ENCODE measurements at places on chromosomes 3 and 15.

- no peak for DNase-seq
Observed at GRCh38 chr3:72080800-72081199, 295.9 kb upstream of the PROK2 start.

GRCh38 chr3:143242101-143242500, 122.5 kb downstream of the CHST2 start:
- no peak for DNase-seq

DNA sequence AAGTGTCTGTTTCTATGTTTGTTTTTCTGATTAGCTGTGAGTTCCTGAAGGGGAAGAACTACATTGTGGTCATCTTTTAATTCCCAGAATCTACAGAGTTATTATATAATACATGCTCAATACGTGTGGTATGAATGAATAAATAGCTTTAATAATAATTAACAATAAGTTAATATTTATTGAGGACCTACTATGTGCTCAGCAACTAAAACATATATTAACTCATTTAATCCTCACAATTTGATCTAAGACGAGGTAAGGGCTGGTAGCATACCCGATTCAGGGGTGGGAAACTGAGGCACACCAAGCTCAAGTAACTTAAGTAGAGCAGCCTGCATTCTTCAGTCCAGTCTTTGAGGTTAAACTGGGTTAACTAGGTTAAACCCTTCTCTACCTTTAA, 553.8 kb downstream of the FOXP1 start:
- DNase-seq = no peak

GRCh38 chr3:57206423-57206822, 6.6 kb upstream of the HESX1 start:
- no peak for DNase-seq

DNA sequence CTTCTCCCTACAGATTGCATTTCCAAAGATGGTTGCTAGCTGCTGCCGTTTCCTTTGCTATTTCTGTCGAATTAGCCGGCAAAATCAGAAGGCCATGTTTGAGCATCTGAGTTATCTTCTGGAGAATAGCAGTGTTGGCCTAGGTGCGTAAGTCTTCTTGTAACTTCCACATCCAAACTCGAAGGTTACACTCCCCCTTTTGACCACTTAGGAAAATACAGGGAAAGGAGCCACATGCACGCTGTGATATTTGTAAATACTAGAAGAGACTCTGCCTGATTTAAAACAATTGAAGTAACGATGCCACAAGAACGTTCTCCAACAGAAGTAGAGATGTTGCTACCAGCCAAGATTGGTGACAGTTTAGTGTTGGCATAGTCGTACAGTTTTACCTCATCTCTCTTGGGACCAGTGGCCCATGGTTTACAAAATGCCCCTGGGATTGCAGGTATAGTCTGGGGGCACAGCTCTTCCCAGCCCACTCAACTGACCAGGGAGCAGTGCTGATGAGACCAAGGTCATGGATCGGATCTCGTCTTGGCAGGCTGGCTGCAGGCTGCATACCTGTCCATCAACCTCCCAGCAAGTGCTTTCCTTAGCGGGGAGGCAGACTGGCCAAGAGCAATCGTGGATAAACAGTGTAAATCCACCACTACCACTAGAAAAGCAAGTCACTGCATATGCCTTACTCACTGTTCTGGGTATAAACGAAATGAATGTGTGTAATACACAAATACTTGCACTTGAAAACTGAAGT, 268.4 kb upstream of the CHRM5 start:
- DNase-seq = no peak

DNA sequence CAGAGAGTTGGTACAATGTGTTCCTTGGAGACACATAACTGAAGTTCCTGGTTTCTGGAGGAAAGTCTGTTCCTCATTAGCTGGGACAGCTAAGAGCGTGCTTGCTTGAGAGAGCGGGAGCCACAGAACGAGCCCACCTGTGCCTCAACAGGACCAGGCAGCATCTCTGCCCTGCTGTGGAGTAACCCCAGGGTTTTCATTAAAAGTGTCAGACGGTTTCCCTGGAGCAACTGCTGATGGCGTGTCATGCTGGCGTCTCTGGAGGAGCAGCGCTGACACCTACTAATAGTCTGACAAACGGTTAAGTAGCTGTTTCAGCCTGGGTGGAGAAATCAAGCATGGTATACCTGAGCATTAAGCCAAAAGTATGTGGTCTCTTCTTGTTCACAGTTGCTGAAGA, 150.0 kb downstream of the MCTP2 start:
- DNase-seq = no peak

GRCh38 chr3:30308131-30308530, 298.3 kb upstream of the TGFBR2 start:
- no peak for DNase-seq

- DNase-seq = no peak
Observed at GRCh38 chr15:78992416-78993256, 47.8 kb upstream of the CTSH start.

GRCh38 chr3:68893600-68894239, 38.6 kb downstream of the TAFA4 start:
- no peak for DNase-seq

DNA sequence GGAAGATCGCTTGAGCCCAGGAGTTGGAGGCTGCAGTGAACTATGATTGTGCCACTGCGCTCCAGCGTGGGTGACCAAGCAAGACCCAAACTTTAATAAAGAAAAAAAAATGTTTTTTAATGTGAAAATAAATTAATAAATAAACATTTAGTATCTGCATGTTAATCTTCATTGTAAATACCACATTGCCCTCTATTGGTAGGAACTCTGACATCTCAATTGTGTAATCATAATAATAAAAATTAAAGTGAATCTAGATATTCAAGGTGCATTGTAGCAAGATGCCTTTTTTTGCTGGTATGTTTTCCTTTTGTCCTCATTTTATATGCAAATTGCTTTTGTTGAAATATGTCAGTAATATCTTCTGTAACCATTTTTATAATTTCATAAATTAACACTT, 95.0 kb upstream of the LIMD1 start:
- no peak for DNase-seq

DNA sequence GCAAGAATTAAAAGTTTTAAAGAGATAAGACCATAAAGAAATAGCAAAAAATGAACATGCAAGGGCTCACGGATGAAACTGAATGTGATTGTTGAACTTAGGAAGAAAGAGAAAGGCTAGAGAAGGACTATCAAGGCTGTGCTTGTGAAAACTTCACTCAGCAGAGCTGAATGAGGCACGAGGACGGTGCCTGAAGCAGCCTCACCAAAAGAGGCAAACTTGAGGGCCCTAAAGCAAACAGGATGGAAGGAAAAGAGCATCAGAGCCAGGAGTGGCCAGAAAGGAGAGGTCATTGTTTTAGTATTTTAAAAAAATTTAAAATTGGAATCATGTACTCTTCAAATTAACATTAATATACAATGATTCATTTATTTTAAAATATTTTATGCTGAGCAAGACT, 191.2 kb upstream of the SOX14 start:
- no peak for DNase-seq

DNA sequence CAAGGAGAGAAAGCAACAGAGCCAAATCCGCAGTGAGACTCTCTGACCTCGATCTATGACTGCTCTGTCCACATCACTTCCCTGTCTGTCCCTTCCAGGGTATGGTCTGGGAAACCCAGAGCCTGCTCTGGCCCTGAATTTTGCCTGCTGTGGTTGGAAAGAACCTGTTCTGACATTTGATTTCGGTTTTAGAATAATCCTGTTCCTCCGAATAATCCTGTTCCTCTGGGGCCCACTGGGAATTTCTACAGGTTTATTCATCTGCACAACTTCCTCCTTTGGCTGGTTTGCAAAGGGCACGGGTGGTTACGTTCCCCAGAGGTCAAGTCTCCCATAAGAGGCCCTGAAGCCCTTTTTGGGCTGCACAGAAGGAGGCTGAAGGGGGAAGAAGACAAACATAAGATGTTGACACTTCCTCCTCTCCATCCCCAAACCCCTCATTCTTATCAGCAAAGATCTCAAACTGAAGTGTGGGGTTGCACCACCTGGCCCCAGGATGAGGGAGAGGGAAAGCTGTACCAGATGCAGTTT, 10.6 kb downstream of the LAMP3 start:
- peak; percentile 92 for DNase-seq

DNA sequence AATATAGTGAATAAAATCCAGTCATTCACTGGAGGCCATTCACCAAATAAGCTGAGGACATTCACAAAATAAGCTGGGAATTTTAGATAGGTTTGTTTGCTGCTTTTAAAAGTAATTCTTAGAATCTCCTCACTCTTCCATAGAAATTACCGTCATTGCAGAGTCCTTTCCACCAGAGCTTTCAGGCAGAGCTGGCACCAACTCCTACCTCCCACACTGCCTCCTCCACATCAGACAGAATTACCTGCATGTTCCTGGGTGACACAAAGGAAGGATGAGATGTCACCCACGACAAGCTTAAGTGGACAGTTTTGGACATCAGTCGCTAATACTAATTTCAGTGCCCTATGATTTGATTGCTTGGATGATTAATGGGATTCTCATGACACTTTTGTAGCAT, 1113.2 kb downstream of the IGSF11 start:
- no peak for DNase-seq

DNA sequence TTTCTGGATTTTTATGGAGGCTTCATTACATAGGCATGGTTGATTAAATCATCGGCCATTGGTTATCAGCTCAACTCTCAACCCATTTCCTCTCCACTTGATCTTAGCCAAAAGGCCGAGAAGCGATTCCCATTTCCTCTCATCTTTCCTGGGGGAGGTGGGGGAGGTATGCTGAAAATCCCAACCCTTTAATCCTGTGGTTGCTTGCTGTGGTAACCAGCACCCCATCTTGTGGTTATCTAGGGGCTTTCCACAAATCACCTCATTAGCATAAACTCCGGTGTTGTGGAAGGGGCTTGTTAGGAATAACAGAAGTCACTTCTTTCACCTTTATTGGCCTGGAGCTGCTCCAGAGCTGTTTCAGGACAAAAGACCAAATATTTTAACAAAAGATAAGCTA, 20.9 kb downstream of the PDE8A start:
- no peak for DNase-seq

- DNase-seq = no peak
Observed at GRCh38 chr15:71225851-71226250, 110.6 kb downstream of the THSD4 start.

DNA sequence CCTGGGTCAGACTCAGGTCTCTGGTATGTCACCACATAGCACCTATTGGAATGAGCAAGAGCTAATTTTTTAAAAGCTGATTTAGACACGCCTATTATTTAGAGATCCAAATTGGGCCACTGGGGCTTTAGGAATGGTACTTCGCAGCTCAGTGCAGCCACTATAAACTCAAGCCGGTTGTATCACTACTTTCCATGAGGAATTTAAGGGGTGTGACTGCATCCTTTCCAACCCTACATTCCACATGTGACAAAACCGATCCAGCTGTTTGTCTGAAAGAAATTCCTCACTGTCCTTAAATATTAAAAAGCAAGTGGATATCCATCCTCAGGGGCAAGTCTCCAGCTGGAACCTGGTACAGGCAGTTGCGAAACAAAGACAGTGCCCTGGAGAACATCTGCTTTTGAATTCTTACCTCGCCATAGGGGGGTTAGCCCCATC, 12.8 kb downstream of the VGLL3 start:
- no peak for DNase-seq

GRCh38 chr3:46759239-46760167, 41.8 kb upstream of the PRSS50 start:
- DNase-seq = no peak

- DNase-seq = no peak
Observed at GRCh38 chr3:31955581-31955980, 25.5 kb downstream of the OSBPL10 start.

GRCh38 chr3:25830373-25831280, 40.7 kb downstream of the OXSM start:
- no peak for DNase-seq

DNA sequence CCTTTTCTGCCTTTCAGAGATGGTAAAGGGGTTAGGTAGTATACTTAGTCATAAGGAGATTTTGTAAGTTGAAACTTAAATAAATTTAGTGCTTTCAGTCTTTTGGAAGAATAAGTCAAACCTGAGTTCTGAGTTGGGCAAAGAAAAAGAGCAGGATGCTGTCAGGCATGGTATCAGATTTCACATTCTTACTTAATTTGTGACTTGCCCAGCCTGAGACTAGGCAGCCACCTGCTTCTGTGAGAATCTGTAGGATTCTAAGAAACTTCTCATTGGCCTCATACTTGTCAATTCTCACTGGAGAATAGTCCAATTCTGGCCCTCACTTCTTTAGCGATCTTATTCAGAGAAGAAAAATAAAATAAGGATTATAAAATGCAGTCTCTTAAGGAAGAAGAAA, 577.5 kb downstream of the DIPK2A start:
- no peak for DNase-seq

GRCh38 chr3:29559741-29560465, 279.0 kb downstream of the RBMS3 start:
- DNase-seq = no peak

GRCh38 chr15:39079296-39079847, 501.5 kb upstream of the THBS1 start:
- no peak for DNase-seq

DNA sequence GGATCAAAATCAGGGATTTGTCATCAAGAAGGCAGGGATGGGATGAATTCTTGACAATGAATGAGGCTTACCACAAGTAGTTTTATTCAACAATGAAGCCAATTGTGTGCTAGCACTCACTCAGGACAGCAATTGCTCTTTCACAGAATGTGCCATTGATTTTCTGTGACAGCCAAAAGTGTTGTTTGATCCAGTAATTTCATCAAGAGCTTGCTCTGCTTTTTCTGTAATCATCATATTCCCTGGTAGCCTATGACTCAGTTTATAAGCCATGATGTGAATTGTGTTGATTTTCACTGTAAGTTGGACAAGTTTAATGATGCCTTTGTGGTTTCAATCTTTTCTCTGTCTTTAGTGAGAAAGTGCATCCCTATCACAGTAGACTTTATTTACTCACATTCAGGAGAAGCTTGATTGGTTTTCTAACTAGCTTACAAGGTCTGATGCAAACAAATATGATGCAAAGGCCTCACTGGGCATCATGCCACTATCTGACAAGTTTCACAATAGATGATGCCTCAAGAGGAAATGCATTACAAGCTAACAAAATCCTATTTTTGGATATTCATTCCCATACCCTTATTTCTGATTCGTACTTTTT, 13.6 kb upstream of the CSRNP1 start:
- no peak for DNase-seq

- no peak for DNase-seq
Observed at GRCh38 chr3:24648063-24648462, 153.4 kb upstream of the THRB start.

DNA sequence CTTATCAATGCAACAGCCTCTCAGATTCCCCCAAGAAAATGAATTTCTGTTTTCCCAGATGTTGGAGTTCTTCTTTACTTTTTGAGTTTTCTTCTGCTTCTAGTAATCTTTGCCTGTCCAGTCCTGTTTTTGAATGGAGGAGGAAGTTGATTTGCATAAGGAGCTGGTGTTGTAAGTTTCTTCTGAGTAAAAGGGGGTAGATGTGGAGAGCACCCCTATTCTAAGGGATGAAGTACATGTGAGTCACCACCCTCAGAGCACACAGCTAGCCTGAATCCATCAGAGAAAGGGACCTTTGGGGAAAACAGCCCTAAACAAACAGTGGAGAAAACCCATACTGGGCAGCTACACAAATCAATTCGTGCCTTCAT, 34.5 kb downstream of the ACAA1 start:
- DNase-seq = peak; percentile 36

Measured in HL-60 (cell line).